ENCODE measurements at places on chromosomes 4 and X. TPM values are rescaled to one million over a fixed set of nuclear protein-coding genes. Genes with fewer than 3 reads are reported as not detected.
A peak's percentile ranks its signal among the peaks of the same experiment; 100 is the strongest.

Gene ADGRG4
- total RNA-seq: not detected

GRCh38 chr4:6222761-6223292 lies 22.5 kb upstream of the JAKMIP1 start:
- no peaks in the 10 kb centered on the region for H3K36me3 ChIP-seq
- H3K27ac ChIP-seq: no peak overlapping the region
- no peak for DNase-seq
- peaks cover 4% of the 10 kb centered on the region for H3K4me1 ChIP-seq

Gene FAM236C
- not detected for total RNA-seq

DNA sequence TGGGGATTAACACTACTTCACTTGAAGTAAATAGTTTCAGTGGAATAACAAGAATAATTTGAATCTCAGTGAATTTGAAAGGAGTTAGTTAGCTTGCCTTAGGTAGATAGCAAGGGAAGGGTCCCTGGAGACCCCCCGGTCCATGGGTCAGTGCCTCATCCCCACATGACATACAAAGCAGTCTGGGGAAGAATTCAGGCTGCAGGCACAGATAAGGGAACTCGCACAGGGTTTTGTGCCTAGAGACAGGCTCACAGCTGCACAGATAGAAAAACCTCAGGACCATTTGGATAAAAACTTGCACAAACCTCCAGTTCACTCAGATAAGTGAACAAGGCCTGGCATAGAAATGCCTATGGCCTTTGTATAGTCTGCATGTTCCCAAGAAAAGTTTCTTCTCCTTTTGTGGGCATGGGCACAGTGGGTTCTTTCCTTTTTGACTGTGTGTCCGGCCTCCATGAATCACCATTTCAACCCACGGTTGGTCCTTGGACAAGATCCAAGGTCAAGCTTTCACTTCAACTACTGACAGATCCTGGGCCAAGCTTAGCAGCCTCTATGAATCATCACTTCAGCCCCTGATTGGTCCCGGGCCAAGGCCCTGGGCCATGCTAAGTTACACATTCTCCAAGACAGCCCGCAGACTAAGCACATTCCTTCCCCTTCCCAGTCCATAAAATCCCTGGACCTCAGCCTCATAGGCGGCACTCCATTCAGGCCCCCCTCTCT lies 108.3 kb upstream of the KLHL4 start:
- DNase-seq: no peak
- H3K27me3 ChIP-seq: no peaks in the 10 kb centered on the region
- no peaks in the 10 kb centered on the region for H3K4me1 ChIP-seq
- no peak overlapping the region for H3K4me3 ChIP-seq
- H3K36me3 ChIP-seq: no peaks in the 10 kb centered on the region

DNA sequence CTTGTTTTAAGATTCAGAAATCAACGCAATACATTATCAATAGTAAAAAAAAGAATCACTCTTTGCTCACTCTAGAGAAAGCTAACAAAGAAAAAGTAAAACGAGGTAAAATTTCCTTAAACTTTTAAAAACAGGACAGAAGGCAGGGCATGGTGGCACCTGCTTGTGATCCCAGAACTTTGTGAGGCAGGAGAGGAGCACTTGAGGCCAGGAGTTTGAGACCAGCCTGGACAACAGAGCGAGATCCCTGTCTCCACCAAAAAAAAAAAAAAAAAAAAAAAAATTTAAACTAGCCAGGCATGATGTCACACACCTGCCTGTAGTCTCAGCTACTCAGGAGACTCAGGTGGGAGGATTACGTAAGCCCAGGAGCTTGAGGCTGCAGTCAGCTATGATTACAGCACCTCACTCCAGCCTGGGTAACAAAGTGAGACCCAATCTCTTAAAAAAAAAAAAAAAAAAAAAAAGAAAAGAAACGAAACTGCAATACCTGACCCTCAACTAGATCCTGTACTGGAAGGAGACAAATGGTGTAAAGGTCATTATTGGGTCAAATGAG lies 3.5 kb downstream of the CCNI start:
- H3K4me3 ChIP-seq: peak overlapping the region; percentile 91
- no peaks in the 10 kb centered on the region for H3K27me3 ChIP-seq
- peaks cover 71% of the 10 kb centered on the region for H3K4me1 ChIP-seq
- peak; percentile 46 for DNase-seq
- peaks cover 3% of the 10 kb centered on the region for H3K36me3 ChIP-seq
- H3K27ac ChIP-seq: peak overlapping the region; percentile 100

- H3K4me3 ChIP-seq: no peak overlapping the region
- no peak for DNase-seq
- peaks cover 8% of the 10 kb centered on the region for H3K4me1 ChIP-seq
- no peaks in the 10 kb centered on the region for H3K27me3 ChIP-seq
- H3K36me3 ChIP-seq: peaks cover 5% of the 10 kb centered on the region
Measured at GRCh38 chrX:41779941-41780340, 56.0 kb downstream of the GPR82 start.

Gene TRIM2
- 3.8 TPM for total RNA-seq

DNA sequence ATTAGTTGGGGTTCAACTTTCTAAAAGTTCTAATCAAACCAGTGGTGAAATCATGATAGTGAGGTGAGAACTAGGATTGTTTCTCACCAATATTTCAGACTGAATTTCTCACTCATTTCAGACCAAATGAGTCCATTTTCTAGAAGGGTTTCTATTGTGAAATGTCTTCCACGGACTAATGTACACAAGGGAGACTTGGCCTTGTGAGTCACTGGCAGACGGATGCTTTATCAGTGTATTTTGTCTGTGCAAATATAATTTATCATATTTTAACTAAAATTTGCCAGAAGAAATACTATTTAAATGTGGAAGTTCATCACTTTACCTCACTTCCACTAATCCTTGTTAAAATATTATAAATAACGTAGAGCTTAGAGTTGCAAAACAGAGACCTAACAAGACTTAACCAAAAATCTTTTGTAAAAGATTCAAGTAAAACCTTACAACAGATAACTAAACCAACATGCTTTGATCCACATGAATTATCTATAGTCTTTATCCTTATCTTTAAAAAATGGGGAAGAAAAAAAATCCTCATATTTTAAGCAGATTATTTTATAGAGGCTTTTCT lies 506.0 kb upstream of the FAM241A start:
- H3K4me3 ChIP-seq: no peak overlapping the region
- no peaks in the 10 kb centered on the region for H3K36me3 ChIP-seq
- H3K27ac ChIP-seq: no peak overlapping the region

Gene CXorf58
- not detected for total RNA-seq

Gene NRK
- total RNA-seq: not detected
